ENCODE measurements at places on chromosomes 4 and X. TPM values are rescaled to one million over a fixed set of nuclear protein-coding genes. Genes with fewer than 3 reads are reported as not detected.
A peak's percentile ranks its signal among the peaks of the same experiment; 100 is the strongest.

- no peak for DNase-seq
Measured at GRCh38 chr4:169823685-169824084, 65.9 kb upstream of the HPF1 start.

DNA sequence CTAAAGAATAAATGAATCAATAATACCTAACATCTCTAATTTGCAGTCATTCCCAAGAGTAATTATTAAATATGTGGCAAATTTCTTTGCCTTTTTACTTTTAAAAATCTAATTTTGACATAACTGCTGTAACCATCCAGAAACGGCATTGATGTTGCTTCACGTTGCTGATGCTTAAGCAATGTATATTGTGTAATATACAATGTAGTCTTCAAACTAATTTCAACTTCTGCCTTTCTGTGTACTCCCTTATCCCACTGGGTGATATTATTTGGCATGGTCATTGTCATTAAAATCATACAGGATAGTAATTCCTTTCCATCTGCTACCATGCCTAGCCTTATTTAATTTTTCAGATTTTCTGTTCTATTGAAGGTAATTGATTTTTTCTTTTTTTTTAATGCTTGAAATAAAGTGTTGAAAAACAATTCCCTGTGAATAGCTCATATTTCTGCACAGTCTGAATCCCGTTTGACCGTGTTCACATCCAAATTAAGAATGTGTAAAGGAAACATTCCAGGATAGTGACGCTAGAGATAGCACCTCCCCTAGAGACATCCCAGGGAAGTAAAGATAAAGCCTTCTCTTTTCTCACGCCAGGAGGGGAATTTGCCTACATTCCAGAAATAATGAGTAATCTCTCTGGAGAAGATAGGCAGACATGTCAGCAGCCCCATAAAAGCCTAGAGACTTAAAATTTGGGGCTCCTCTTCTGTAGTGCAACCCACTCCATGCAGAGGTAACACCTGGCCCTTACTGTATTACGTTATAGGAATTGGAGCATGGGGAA, 8.6 kb downstream of the FAM200B start:
- no peak for DNase-seq

Gene HHIP
- not detected for polyA plus RNA-seq

Gene RBMXL3
- not detected for polyA plus RNA-seq

Gene GLRA2
- polyA plus RNA-seq, result not detected

DNA sequence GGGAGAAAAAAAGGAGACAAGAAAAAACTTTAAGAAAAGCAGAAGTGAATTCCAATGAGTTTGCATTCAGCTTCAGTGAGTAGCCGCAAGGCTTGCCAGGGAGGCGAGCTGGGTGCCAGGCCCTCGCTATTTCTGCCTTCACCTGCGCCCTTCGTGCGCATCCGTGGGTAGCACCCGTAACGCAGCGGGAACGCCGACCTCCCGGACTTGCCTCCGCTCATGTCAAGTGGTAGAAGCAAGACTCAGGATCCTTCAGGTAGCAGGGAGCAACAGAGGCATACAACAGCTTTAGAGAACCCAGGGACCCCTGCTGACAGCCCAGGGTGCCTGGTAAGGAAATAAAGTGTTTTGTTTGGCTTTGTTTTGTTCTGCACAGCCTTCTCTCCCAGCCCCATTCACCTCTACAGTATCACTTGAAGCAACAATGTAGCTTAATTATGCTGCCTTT, 140.0 kb upstream of the BCOR start:
- peak; percentile 9 for DNase-seq

Gene SASH3
- 121 TPM for polyA plus RNA-seq

GRCh38 chr4:86927843-86928395, 6.9 kb upstream of the AFF1 start:
- no peak for DNase-seq

Gene HMGB3
- 0.16 TPM for polyA plus RNA-seq

GRCh38 chr4:137980641-137981040, 261.5 kb downstream of the SLC7A11 start:
- no peak for DNase-seq

Gene KLHL4
- not detected for polyA plus RNA-seq

Gene TSPAN5
- 10.2 TPM for polyA plus RNA-seq

- DNase-seq, result no peak
Measured at GRCh38 chrX:150225756-150226155, 137.4 kb upstream of the MAMLD1 start.

- no peak for DNase-seq
Measured at GRCh38 chr4:7263166-7263565, 70.8 kb downstream of the SORCS2 start.

GRCh38 chrX:53114864-53115549, 21.1 kb downstream of the KANTR start:
- no peak for DNase-seq

DNA sequence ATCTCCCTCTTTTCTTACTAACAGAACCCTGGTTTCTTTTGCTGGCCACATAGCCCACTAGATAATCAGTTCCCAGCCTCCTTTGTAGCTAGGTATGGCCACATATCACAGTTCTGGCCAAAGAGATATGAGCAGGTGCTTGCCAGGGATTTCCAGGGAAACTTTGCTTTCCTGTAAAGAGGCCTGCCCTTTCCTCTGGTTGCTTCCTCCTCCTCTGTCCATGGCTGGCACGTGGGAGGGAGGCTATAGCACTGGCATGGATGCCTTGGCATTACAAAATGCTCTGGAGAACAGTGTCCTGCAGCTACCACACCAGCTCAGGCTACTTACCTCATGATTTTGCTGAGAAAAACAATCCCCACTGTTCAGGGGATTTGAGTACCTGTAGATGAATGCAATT, 27.5 kb downstream of the RAB33B start:
- DNase-seq, result no peak

DNA sequence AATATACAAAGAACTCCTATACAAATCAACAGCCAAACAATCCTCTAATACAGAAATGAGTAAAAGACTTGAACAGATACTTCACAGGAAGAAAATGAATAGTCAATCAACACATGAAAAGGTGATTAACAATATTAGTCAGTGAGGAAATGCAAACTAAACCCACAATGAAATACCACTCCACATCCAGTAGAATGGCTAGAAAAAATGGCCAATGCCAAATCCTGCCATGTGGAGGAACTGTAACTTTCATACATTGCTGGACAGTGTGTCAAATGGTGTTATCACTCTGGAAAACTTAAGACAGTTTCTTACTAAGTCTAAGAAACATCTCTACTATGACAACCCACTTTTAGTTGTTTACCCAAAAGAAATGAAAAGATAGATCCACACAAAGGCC, 59.5 kb downstream of the NSG1 start:
- no peak for DNase-seq

Gene CSN1S1
- not detected for polyA plus RNA-seq

DNA sequence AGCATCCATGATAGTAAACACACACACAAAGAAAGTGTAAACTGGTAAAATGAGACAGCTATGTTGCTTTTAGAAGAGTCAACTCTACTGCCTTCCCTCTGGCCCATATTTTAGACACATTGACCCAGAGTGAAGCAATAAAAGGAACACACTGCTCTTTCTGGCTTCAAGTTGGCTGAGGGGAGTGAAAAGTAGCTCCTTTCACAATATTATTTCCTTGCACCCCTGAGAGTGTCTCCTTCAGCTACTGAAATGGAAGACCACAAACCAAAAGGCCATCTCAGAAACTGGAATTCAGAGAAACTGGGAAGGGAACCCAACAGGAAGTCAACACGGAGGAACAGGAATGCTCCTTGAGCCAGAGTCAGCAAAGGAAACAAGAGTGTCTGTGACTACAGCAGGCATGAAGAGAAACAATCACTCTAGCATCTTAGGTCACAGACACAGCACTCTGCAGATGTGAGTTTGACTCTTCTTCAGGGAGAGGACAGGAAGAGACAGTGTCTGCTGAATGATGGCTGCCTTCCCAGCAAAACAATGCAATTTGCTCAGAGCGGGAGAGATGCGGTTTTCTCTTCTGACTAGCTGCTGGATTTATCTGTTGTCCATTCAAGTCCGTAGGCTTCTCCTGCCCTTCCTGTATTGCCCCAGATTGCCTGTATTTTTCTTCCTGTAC, 106.7 kb downstream of the SPATA18 start:
- no peak for DNase-seq

Data from naive B cell (primary cell).